Sigmoid colon (tissue), 7 donors: ENCODE measurements at places on chromosomes 7 and 10.

- no peak overlapping the region for H3K4me3 ChIP-seq
- no peak for DNase-seq
- H3K4me1 ChIP-seq = no peaks in the 10 kb centered on the region
- H3K27ac ChIP-seq = no peak overlapping the region
- H3K36me3 ChIP-seq = no peaks in the 10 kb centered on the region
These were observed 351.7 kb downstream of the NXPH1 start for GRCh38 chr7:8785081-8785480.

- no peaks in the 10 kb centered on the region for H3K4me1 ChIP-seq
- H3K4me3 ChIP-seq = no peak overlapping the region
- peak overlapping the region; percentile 38 for H3K27ac ChIP-seq
- no peak for DNase-seq
- no peaks in the 10 kb centered on the region for H3K36me3 ChIP-seq
These were observed 60.4 kb downstream of the SH3PXD2A start for GRCh38 chr10:103794996-103795395.

- no peaks in the 10 kb centered on the region for H3K27me3 ChIP-seq
- no peaks in the 10 kb centered on the region for H3K36me3 ChIP-seq
- H3K4me3 ChIP-seq = no peak overlapping the region
- H3K4me1 ChIP-seq = no peaks in the 10 kb centered on the region
- no peak overlapping the region for H3K27ac ChIP-seq
- no peak for DNase-seq
These were observed 20.6 kb upstream of the CDCA7L start for GRCh38 chr7:21966271-21966670.

- H3K4me3 ChIP-seq = peak overlapping the region; percentile 74
- DNase-seq = no peak
- H3K27me3 ChIP-seq = no peaks in the 10 kb centered on the region
- H3K27ac ChIP-seq = no peak overlapping the region
These were observed 2.8 kb downstream of the ARL4A start for GRCh38 chr7:12690041-12690878.

- no peaks in the 10 kb centered on the region for H3K4me1 ChIP-seq
These were observed 41.0 kb upstream of the DNAAF5 start for GRCh38 chr7:685540-685939.

DNA sequence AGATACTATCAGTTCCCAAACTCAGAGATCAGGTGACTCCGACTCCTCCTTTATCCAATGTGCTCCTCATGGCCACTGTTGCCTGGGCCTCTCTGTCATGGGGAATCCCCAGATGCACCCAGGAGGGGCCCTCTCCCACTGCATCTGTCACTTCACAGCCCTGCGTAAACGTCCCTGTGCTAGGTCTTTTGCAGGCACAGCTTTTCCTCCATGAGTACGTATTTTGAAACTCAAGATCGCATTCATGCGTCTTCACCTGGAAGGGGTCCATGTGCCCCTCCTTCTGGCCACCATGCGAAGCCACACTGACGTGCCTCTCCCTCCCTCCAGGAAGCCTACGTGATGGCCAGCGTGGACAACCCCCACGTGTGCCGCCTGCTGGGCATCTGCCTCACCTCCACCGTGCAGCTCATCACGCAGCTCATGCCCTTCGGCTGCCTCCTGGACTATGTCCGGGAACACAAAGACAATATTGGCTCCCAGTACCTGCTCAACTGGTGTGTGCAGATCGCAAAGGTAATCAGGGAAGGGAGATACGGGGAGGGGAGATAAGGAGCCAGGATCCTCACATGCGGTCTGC, 162.2 kb downstream of the EGFR start:
- H3K27ac ChIP-seq = no peak overlapping the region
- H3K4me1 ChIP-seq = peaks cover 38% of the 10 kb centered on the region
- no peak overlapping the region for H3K4me3 ChIP-seq
- DNase-seq = no peak

- H3K36me3 ChIP-seq = no peaks in the 10 kb centered on the region
- H3K4me1 ChIP-seq = no peaks in the 10 kb centered on the region
- no peak overlapping the region for H3K27ac ChIP-seq
- no peak for DNase-seq
- no peak overlapping the region for H3K4me3 ChIP-seq
- no peaks in the 10 kb centered on the region for H3K27me3 ChIP-seq
These were observed 262.5 kb upstream of the GNAI1 start for GRCh38 chr7:79872176-79872575.

DNA sequence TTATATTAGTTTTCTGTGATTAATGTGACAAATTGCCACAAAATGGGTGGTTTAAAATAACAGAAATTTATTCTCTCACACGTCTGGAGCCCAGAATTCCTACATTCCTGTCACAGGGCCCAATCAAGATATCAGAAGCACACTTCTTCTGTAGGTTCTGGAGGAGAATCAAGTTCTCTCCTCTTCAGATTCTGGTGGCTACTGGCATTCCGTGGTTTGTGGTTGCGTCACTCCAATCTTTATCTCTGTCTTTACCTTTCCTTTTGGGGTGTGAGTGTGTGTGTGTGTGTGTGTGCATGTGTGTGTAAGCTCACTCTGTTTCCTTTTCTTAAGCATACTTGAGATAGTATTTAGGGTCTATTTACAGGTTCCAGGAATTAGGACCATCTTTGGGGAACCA, 115.5 kb upstream of the DKK1 start:
- no peaks in the 10 kb centered on the region for H3K36me3 ChIP-seq
- no peak overlapping the region for H3K4me3 ChIP-seq
- H3K27me3 ChIP-seq = no peaks in the 10 kb centered on the region
- DNase-seq = no peak
- H3K4me1 ChIP-seq = no peaks in the 10 kb centered on the region
- no peak overlapping the region for H3K27ac ChIP-seq

- H3K4me3 ChIP-seq = no peak overlapping the region
- no peak for DNase-seq
- no peak overlapping the region for H3K27ac ChIP-seq
- no peaks in the 10 kb centered on the region for H3K27me3 ChIP-seq
These were observed 43.4 kb upstream of the OPTN start for GRCh38 chr10:13056456-13057077.

DNA sequence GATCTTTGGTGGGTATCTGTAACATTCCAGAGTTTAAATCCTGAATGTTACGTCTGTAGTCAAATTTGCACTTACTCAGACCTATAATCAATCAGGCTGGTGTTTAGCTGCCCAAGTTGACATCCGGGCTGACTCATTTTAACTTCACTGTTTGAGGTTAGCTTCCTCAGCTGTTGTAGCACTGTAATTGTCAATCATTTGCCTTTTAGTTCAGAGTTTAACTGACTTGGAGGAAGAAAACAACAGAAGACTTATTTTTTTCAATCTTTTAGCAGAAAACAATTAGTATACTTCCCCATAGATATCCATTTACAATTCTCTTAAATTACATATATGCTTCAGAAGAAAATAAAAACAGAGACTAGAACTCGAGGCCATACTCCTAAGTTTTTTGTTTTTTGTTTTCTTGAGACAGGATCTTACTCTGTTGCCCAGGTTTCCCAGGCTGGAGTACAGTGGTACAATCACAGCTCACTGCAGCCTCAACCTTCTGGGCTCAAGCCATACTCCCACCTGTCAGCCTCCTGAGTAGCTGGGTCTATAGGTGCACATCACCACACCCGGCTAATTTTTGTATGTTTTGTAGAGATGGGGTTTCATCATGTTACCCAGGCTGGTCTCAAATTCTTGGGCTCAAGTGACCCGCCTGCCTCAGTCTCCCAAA, 38.5 kb upstream of the LRRC17 start:
- H3K4me3 ChIP-seq = no peak overlapping the region
- no peaks in the 10 kb centered on the region for H3K36me3 ChIP-seq

DNA sequence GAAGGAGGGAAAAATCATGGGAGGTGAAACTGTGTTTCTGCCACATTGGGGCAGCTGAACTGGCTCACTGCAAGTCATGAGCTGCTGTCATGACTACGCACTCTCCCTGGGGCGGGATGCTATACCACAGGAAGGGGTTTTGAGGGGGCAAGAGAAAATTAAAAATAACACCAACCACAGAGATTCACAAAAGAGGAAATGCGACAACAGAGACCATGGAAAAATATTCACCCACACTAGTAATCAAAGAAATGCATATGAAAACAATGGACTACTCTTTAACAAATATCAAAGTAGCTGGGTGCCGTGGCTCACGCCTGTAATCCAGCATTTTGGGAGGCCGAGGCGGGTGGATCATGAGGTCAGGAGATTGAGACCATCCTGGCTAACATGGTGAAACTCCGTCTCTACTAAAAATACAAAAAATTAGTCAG, 65.2 kb upstream of the TM9SF3 start:
- H3K27me3 ChIP-seq = no peaks in the 10 kb centered on the region
- H3K4me3 ChIP-seq = no peak overlapping the region
- no peaks in the 10 kb centered on the region for H3K4me1 ChIP-seq

GRCh38 chr10:71837098-71837827, 13.8 kb downstream of the PSAP start:
- peak overlapping the region; percentile 69 for H3K27ac ChIP-seq
- H3K27me3 ChIP-seq = no peaks in the 10 kb centered on the region
- DNase-seq = no peak
- peaks cover 82% of the 10 kb centered on the region for H3K4me1 ChIP-seq

- no peaks in the 10 kb centered on the region for H3K4me1 ChIP-seq
- peaks cover 20% of the 10 kb centered on the region for H3K36me3 ChIP-seq
- H3K27me3 ChIP-seq = no peaks in the 10 kb centered on the region
- no peak overlapping the region for H3K27ac ChIP-seq
- no peak overlapping the region for H3K4me3 ChIP-seq
These were observed 65.0 kb downstream of the ZEB1 start for GRCh38 chr10:31383810-31384588.

DNA sequence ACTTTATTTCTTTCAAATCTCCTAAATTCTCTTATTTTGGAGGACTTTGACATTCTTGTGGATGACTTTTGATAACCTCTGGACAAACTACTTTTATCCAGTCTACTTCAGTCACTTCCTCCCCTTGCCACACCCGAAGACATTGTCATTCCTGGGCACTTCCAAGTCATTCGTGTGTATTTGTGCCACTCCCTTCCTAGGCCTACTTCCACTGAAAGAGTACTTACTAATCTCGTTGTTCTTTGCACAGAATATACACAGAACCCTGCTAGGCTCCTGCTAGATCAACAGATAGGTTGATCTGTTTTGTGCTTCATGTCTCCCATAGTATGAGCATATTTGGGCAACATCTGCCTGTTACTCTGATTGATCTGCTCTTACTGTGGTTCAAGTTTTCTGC, 355.4 kb downstream of the HGF start:
- H3K27ac ChIP-seq = no peak overlapping the region
- DNase-seq = no peak
- no peaks in the 10 kb centered on the region for H3K27me3 ChIP-seq
- H3K36me3 ChIP-seq = no peaks in the 10 kb centered on the region

GRCh38 chr7:157318015-157318706, 18.6 kb upstream of the DNAJB6 start:
- no peaks in the 10 kb centered on the region for H3K27me3 ChIP-seq
- H3K27ac ChIP-seq = no peak overlapping the region
- no peak for DNase-seq
- H3K4me3 ChIP-seq = no peak overlapping the region
- H3K4me1 ChIP-seq = no peaks in the 10 kb centered on the region

GRCh38 chr10:74738985-74739567, 87.3 kb upstream of the KAT6B start:
- no peaks in the 10 kb centered on the region for H3K4me1 ChIP-seq
- H3K36me3 ChIP-seq = no peaks in the 10 kb centered on the region
- H3K27me3 ChIP-seq = no peaks in the 10 kb centered on the region
- H3K27ac ChIP-seq = no peak overlapping the region
- no peak overlapping the region for H3K4me3 ChIP-seq

GRCh38 chr7:52620849-52621248, 414.6 kb upstream of the POM121L12 start:
- no peak overlapping the region for H3K27ac ChIP-seq
- no peaks in the 10 kb centered on the region for H3K27me3 ChIP-seq
- DNase-seq = no peak
- H3K4me1 ChIP-seq = no peaks in the 10 kb centered on the region
- H3K36me3 ChIP-seq = no peaks in the 10 kb centered on the region
- H3K4me3 ChIP-seq = no peak overlapping the region

DNA sequence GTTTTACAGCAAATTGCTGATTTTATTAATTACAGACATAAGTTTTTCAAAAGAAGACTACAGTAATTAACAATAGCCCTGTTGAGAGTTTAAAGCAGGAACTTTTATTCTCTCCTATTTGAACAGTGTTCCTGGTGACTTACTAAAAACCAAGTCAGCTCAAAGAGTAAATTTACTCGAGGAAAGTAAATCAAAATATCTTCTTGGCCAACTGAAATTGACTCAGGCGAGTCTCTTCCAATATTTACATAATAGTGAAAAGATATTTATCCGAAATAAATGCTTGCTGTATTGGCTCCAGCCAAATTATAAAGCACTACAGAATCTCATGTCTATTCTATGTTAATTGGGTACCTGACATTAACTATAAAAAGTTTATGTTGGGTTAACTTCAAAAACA, 13.2 kb downstream of the CYTH3 start:
- H3K4me3 ChIP-seq = no peak overlapping the region
- DNase-seq = no peak
- H3K27me3 ChIP-seq = no peaks in the 10 kb centered on the region
- peak overlapping the region; percentile 66 for H3K27ac ChIP-seq

DNA sequence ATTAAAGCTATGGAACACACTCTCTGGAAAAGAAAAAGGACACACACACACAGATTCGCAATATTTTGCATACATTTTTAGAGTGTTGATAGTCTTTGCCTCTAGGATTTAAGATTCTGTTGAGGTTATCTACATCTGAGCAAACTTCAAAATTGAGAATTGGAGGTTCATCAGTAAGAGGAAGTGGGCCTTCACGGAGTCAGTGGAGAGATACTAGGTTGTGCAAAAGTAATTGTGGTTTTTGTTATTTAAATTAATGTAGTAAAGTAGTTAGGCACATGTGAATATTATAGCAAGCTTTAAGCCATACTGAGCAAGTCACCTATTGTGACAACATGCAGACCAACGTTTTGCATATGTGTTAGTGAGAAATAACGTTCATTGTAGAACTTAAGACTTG, 19.8 kb upstream of the NXPH1 start:
- no peaks in the 10 kb centered on the region for H3K4me1 ChIP-seq
- H3K27me3 ChIP-seq = no peaks in the 10 kb centered on the region
- H3K36me3 ChIP-seq = no peaks in the 10 kb centered on the region
- H3K27ac ChIP-seq = no peak overlapping the region
- no peak overlapping the region for H3K4me3 ChIP-seq
